ENCODE measurements at places on chromosomes 3 and 15. TPM values are rescaled to one million over a fixed set of nuclear protein-coding genes. Genes with fewer than 3 reads are reported as not detected.

The CFAP100 gene
- 0.45 TPM for polyA plus RNA-seq

The MAGEL2 gene
- polyA plus RNA-seq = 2.0 TPM

The ROPN1 gene
- polyA plus RNA-seq = 0.16 TPM

The ALDH1A2 gene
- 13.7 TPM for polyA plus RNA-seq

The ANKRD34C gene
- polyA plus RNA-seq = not detected

The GNAT1 gene
- not detected for polyA plus RNA-seq

The SLC28A1 gene
- 33.1 TPM for polyA plus RNA-seq

The OR4M2 gene
- polyA plus RNA-seq = not detected

The LTK gene
- polyA plus RNA-seq = 14.7 TPM

The AMOTL2 gene
- polyA plus RNA-seq = 36.0 TPM

The OXSM gene
- 17.1 TPM for polyA plus RNA-seq

The TNFAIP8L3 gene
- polyA plus RNA-seq = 3.8 TPM

The BSN gene
- 1.3 TPM for polyA plus RNA-seq

The MASP1 gene
- 56.6 TPM for polyA plus RNA-seq

The C2CD4A gene
- polyA plus RNA-seq = 3.6 TPM

The FAM107A gene
- polyA plus RNA-seq = 1.3 TPM

The ALDH1L1 gene
- polyA plus RNA-seq = 40.4 TPM

The CLRN1 gene
- polyA plus RNA-seq = 8.7 TPM

The HESX1 gene
- 1.5 TPM for polyA plus RNA-seq

The NR1I2 gene
- 89.1 TPM for polyA plus RNA-seq

The PRR20G gene
- polyA plus RNA-seq = not detected

The PLCH1 gene
- polyA plus RNA-seq = 7.4 TPM

The CYP8B1 gene
- polyA plus RNA-seq = 0.75 TPM

The USP13 gene
- polyA plus RNA-seq = 4.7 TPM

The CDHR4 gene
- 0.10 TPM for polyA plus RNA-seq

The ZNF774 gene
- 6.0 TPM for polyA plus RNA-seq

The P3H2 gene
- polyA plus RNA-seq = 9.3 TPM

The TRH gene
- polyA plus RNA-seq = 0.16 TPM

The CCDC33 gene
- 2.2 TPM for polyA plus RNA-seq

The ARPC4 gene
- 166 TPM for polyA plus RNA-seq

The LRRC31 gene
- polyA plus RNA-seq = 11.4 TPM

The ZNF501 gene
- 6.1 TPM for polyA plus RNA-seq

The GHSR gene
- polyA plus RNA-seq = not detected

The SEMA7A gene
- polyA plus RNA-seq = 3.5 TPM

The COLQ gene
- polyA plus RNA-seq = 4.7 TPM

The GYG1 gene
- 31.7 TPM for polyA plus RNA-seq

The ANKUB1 gene
- 0.12 TPM for polyA plus RNA-seq

The FYCO1 gene
- 19.6 TPM for polyA plus RNA-seq

The TMEM158 gene
- polyA plus RNA-seq = 2.1 TPM

The SEMA6D gene
- 63.7 TPM for polyA plus RNA-seq

The CFAP20DC gene
- polyA plus RNA-seq = 0.82 TPM

The GOLGA6B gene
- polyA plus RNA-seq = 0.07 TPM

The AP3B2 gene
- 10.2 TPM for polyA plus RNA-seq

The TMEM40 gene
- 0.10 TPM for polyA plus RNA-seq

The LDHAL6B gene
- 0.57 TPM for polyA plus RNA-seq

Measured in large intestine (tissue), 12 donors.